ENCODE measurements at places on chromosomes 1 and 21. TPM values are rescaled to one million over a fixed set of nuclear protein-coding genes. Genes with fewer than 3 reads are reported as not detected.

DNA sequence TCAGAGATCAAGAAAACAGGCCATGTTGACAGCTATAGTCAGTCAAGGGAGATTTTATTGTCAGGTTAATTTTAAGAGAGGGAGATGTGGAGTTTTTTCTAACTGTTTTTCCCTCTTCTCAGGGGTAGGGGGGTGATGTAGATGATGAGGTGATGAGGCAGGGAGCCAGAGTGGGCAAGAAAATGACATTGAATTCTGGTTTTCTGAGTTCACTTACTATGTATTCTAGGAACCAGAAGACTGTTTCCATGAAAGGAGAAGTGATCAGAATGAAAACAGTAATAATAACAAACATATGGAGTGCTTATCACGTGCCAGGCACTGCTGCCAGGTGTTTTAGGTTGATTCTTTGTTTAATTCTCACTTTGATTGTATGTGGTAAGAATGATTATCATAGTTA, 40.2 kb downstream of the CASQ2 start:
- no peaks in the 10 kb centered on the region for H3K27me3 ChIP-seq
- no peaks in the 10 kb centered on the region for H3K36me3 ChIP-seq
- peaks cover 7% of the 10 kb centered on the region for H3K4me1 ChIP-seq

DNA sequence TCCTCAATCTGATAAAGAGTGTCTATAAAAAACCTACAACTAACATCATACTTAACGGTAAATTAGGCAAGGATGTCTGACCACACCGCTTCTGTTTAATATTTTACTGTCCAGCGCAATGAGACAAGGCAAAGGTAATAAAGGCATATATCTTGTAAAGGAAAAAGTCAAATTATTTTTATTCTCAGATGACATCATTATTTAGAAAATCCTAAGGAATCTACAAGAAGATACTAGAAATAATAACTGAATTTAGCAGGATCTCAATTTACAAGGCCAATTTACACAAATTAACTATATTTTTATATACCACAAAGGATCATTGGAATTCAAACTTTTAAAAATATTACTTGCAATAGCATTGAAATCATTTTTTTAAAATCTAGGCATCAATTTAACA, 29.4 kb downstream of the GJA4 start:
- H3K27ac ChIP-seq: no peak overlapping the region
- H3K27me3 ChIP-seq: no peaks in the 10 kb centered on the region
- H3K4me1 ChIP-seq: no peaks in the 10 kb centered on the region
- no peaks in the 10 kb centered on the region for H3K36me3 ChIP-seq
- no peak overlapping the region for H3K4me3 ChIP-seq
- DNase-seq: no peak

Gene EDARADD
- 14.4 TPM for total RNA-seq

Gene GJA4
- not detected for total RNA-seq

Measured in Caco-2 (cell line).